ENCODE measurements at places on chromosomes 2 and 18.

DNA sequence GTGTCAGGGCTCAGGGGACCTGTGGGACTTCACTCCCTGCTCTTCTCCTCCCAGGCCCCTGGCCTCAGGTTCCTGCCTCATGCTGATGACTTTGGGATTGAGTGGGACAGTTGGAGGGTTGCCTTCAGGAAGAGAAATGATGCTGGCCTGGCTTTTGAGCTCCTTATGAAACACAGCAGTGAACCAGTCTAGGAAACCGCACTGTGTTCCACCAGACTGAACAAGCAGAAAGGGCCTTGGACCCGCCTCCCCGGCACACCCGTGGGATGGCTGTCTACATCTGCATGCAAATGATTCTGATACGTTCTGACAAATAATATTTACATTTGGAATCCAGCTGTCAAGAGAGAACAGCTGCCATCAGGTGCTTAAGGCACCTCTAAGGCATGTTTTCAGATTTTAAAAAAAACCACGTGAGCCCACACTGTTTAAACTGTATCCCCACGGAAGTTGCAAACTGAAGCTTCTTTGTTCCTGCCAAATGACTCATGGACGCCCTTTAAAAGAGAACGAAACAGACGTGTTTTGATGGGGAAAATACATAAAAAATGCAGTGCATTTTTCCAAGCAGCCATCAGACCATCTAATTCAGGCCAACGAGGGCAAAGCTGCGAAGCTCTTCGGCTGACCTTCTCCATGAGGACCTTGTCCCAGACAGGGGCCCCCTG lies 27.6 kb upstream of the ASAP2 start:
- peak; percentile 31 for DNase-seq

- no peak for DNase-seq
These were observed 334.2 kb upstream of the NETO1 start for GRCh38 chr18:73201940-73202339.

DNA sequence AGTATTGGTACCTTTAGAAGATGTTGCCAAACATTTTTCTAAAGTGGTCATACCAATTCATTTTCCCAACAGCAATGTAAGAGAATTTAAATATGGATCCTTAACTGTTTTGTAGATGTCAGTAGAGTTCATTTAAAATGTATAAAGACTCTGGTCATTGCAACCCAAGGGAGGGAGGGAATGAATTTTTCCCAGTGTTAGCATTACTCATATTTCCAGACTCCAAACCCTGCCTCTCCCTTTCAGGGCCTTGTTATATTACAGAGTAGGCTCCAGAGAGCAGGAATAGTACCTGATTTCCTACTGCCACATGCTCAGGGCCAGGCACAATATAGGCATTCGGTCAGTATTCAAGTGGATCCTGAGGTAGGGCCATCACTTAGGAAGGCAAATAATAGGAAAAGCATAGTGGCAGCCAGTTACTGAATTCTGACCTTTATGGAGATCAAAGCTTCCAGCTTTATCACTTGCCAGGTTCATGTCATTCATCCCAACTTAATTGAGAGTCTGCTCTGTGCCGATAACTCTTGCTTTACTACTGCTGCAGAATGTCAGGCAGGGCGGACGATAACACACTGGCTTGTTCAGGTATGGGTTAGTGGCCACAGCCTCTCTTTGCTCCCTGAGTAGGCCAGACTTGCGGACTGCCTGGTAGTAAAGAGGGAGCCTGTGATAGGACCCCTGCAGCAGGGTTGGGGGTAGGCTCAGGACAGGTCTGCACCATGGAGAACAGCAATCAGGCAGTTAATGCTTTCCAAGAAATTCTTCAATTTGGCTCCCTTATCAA lies 75.3 kb downstream of the OSBPL6 start:
- DNase-seq, result no peak

DNA sequence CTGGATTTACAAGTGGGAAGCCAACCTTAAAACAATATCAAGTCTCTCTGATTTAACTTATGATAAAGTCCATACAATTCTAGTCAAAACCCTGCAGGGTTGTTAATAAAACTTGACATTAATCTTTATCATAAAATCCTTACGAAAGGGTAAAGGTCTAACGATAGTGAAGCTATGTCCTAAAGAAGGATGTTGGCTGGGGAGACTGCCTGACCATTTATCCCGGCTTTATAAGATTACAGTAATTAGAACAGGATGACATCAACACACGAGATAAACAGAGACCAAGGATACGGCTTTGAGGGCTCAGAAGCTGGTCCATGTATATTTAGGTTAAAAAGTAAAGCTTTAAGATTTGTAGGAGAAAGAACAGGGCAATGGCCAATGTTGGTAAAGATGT lies 189.0 kb upstream of the COPS8 start:
- DNase-seq, result no peak

DNA sequence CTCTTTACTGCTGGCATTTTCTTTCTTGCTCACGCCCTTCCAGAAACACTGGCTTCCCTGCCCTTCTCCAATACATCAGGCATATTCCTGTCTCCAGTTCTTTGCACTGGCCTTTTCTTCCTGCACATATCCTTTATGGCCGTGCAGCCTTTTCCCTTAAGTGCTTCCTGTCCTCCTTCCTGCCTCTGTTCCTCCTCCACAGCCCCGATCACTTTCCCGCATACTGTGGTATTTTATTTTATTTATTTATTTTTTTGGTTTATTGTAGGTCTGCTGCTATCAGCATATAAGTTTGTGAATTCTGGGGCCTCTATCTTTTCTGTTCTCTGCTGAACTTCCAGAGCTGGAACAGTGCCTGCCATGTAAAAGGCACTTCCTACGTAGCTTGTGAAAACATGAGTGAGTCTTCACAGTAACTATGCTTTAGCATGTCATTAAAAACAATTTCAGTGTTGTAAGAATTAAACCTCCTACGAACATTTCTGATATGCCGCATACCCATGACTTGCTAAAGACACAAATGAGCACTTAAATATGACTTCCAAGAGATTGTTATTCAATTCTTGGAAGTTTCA lies 289.1 kb downstream of the TRIB2 start:
- DNase-seq, result no peak

GRCh38 chr2:160221391-160222276 lies 21.6 kb upstream of the ITGB6 start:
- DNase-seq, result peak; percentile 79

- no peak for DNase-seq
These were observed 97.0 kb downstream of the CDH2 start for GRCh38 chr18:28079883-28080282.

DNA sequence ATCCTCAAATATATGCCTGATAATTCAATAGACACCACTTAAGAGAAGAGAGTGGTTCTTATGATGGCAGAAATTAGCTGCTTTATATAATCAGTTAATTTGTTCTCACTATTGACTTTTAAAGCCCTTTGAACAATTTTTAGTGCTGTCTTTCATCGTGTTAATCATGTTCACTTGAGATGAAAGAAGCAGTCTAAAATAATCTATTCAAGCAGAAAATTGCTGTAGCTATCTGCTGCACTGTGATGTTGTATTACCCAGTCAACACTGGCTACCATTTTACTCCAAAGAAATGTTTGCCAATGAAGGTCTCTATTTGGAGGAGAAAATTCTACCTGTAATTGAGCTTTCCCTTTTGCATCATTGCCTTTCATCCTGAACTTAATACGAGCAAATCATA lies 459.8 kb upstream of the FSIP2 start:
- DNase-seq, result no peak

- DNase-seq, result no peak
These were observed 35.3 kb upstream of the CAVIN2 start for GRCh38 chr2:191881982-191882816.

DNA sequence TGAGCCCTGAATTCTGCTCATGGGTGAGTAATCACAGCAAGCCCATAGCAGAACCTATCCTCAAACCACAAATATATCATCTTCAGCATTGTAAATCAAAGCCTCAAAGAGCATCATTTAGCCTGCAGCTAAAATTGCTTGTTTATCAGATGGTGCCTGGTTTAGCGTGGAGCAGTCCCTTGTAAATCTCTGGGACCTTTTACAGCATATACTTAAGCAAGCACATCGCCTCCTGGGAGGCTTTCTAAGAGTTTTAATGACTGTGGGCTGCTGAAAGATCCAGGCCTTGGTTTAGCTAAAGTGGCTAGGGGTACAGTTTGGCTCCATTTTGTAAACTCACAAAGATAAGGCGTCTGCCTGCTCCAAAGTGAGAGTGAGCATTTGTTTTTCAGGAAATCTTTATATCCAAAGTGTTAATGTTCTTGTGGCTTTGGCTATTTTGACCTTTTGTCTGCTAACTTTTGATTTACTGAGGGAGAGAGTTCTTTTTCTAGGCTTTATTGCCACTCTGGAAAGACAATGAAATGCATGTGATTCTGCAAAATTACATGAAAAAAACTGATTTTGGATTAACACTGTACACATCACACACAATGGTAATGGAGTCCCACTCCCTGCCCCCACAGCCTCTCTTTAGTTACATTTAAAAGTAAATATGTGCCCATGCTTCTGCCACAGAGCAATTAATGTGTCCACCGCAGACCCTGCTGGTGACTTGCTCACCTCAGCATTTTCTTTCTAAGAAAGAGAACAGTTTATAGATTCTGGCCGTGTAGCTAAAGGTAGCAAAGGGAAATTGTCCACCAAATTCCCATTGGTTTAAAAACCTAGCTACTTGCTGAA lies 194.8 kb downstream of the LNPK start:
- no peak for DNase-seq

- no peak for DNase-seq
These were observed 27.4 kb upstream of the PPP3R1 start for GRCh38 chr2:68279691-68280090.

- no peak for DNase-seq
These were observed 703.1 kb upstream of the VRK2 start for GRCh38 chr2:57343391-57344006.

DNA sequence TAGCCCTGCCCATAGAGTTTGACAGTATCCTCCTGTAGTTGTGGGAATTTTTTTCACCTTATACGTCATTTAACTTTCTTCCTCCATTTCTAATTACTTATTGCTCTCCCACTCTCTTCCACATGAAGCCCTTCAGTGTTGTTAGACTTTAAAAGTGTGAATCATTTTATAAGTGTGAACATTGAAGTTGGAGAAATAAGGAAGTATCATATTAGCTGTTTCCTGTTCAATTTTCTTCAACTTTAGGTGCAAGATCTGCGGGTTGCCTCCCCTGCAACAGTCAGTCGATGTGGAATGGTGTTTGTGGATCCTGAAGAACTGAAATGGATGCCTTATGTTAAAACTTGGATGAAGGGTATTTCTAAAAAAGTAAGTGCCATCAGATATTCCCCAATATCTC lies 138.1 kb downstream of the DNAH6 start:
- DNase-seq, result no peak

- DNase-seq, result no peak
These were observed 319.5 kb upstream of the HNMT start for GRCh38 chr2:137644731-137645130.

DNA sequence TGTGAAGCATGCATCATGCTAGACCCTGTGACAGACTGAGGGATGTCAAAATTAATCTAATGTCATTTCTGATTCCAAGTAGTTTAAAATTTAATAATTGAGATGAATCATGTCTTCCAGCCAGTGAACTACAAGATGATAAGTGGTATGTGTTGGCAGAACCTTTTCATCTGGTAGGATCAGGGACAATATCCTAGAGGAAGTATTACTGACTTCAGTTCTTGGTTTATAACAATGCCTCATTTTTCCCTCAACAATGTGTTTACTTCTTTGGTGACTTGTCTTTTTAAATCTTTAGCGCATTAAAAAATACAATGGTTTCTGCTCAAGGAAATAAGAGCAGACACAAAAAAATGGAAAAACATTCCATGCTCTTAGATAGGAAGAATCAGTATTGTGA lies 69.4 kb downstream of the ARHGAP28 start:
- no peak for DNase-seq

- DNase-seq, result no peak
These were observed 148.6 kb downstream of the ZNF236 start for GRCh38 chr18:76970770-76971559.

DNA sequence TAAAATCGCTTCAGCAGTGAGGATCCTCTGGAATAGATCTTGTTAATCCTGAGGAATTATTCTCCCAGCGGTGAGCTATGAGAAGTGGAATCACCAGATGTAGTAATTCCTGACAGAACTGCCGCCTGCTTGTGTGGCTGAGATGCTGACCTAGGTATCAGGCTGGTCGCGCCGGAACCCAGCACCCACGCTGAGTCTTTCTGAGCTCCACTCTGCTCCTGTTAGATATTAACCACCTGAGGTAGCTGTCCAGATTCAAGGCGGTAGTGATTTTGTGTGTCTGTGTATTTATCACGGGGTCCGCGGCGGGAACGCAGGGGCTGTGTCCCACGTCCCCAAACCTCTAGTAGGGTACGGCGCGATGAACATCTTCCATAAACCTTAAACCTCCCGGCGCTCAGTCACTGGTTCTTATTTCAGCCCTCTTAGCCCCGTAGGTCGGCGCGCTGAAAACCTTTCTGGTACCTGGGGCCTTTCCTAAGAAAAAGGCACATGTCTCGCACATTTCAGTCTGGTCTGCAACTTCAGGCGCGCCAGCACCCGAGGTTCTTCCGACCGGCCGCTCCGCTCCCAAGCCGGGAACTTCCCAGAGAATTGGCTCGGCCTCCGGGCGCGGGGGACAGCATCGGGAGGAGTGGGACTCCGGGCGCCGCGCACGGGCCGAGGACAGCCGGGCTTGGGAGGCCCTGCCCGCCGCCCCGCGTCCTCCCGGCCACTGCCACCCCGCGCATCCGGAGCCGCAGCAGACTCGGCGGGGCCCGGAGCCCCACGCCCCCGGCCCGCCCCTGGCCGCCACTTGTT lies 542 bp upstream of the CNNM3 start:
- DNase-seq, result no peak

DNA sequence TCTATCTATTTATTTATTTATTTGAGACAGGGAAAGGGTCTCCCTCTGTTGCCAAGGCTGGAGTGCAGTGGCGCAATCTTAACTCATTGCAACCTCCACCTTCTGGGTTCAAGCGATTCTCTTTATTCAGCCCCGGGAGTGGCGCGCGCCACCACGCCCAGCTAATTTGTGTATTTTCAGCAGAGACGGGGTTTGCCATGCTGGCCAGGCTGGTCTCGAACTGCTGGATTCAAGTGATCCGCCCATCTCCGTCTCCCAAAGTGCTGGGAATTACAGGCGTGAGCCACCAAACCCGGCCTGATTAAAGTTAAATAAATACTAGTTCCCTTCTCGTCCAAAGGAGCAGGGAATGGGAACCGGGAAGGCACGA lies 4.2 kb upstream of the CTDSP1 start:
- DNase-seq, result no peak

DNA sequence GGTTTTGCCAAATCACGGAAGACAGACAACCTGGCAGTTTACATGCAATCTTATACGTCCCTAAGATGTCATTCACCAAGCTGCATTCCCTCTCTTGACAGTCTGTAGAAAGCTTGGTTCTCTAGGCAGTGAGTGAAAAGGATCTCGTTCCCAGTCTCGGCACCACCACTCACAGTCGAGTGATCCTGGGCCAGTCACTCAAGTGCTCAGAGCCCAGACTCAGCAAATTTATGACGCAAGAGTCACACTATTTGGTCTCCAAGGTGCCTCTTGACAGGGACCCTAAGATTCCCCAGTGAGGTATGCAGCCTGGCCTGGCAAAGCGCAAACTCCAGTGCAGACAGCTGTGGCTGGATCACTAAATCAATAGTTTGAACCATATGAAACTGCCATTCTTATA lies 77.9 kb downstream of the EIPR1 start:
- no peak for DNase-seq

GRCh38 chr2:85291425-85292023 lies 36.3 kb downstream of the TGOLN2 start:
- no peak for DNase-seq
